ENCODE measurements at places on chromosomes 7 and 10.

- no peak for DNase-seq
Observed at GRCh38 chr10:96387161-96387560, 28.4 kb upstream of the OPALIN start.

GRCh38 chr10:103545366-103545765 lies 51.9 kb downstream of the NEURL1 start:
- no peak for DNase-seq

DNA sequence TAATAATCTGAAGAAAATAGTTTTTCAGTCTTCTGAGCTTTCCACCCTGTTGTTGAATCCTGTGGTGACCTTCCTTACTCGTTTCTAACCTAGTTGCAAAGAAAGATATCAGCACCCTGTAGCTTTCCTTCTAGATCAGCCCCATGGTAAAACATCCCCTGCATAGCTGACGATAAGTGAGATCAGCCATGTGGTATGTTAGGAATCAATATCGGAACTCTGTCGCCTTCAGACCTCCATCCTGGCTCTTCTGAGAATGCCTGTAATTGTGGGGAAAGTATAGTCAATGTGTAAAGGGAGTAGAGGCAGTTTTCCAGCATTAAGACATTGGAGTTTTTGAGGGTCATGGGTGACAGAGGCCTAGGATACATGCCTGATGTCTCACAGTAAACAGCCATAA lies 151.8 kb downstream of the LRRC4 start:
- DNase-seq: no peak

GRCh38 chr10:102773320-102773719 lies 29.6 kb downstream of the WBP1L start:
- no peak for DNase-seq

DNA sequence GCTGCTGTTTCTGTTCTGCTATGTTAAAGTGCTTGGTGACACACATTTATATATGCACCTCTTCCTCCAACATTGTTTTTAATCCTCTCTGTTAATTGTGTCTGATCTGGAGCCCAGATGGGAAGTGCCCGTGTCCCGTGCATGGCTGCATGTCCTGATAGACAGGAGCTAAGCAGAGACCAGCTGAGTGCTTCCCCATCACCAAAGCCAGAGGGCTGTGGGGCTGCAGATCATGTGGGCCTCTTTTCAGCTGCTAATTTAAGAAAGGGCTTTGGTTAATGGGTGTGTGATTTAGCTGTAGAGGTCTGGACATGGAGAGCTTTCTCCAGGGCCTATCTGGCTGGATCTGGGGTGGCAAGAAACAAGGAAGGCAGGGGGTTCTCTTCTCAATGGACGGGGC lies 96.5 kb upstream of the NPS start:
- DNase-seq: no peak

Data from activated T-cell treated with anti-CD3 and anti-CD28 coated beads for 24 hours (primary cell).